ENCODE measurements at places on chromosomes 16 and 17.

- peak; percentile 12 for DNase-seq
Observed at GRCh38 chr17:33373273-33373672, 80.2 kb upstream of the ASIC2 start.

DNA sequence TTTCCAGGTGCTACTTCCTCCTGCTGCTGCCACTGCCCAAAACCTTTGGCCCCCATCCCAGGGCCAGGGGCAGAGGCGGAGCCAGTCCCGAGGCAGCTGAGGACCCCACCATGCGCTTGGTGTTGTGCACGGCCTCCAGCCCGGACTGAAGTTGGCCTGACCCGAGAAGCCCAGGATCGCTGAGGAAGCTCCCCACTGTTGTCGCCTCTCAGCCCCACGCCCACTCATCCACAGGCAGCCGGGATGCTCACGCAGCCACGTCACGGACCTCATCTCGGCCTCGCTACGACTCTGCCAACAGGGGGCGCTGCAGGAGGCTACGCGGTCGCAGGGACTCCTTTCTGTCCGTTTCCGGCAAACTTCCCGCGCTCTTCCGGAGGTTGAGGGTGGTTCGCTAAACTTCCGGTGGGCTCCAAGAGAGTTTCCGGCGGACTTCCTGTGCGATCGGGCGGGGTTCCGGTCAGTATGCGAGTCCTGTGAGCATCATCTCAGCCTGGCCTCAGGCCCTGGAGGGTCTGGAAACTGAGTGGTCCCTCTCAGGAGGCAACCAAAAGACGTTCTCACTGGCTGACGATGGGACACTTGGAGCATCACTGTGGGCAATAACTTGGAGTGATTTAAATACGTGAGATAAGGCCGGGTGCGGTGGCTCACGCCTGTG, 12.4 kb downstream of the ZG16B start:
- DNase-seq, result peak; percentile 74

DNA sequence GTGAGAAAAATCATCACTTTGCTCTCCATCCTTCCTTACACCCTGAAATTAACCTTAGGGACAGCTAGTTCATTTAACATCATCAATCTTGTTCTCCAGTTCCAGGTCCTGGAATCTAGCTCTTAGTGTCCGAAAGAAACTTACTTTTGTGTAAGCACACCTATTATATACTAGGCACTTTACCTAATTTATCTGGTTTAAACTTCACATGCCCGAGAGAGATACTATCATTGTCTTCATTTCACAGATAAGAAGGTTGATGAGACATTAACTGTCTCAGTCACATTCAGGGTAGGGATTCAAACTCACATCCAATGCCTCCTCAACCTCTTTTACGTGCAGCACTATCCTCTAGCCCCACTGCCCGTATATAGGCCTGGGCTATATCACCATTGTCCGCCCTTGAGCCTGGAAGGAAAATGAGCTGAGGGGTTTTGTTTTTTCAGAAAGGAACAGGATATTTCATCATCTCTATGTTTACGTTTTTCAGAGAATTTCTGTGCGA, 501 bp upstream of the AP2B1 start:
- no peak for DNase-seq

- no peak for DNase-seq
Observed at GRCh38 chr17:6085812-6086211, 15.6 kb downstream of the WSCD1 start.

GRCh38 chr16:77300256-77300655, 101.0 kb downstream of the SYCE1L start:
- DNase-seq, result no peak

DNA sequence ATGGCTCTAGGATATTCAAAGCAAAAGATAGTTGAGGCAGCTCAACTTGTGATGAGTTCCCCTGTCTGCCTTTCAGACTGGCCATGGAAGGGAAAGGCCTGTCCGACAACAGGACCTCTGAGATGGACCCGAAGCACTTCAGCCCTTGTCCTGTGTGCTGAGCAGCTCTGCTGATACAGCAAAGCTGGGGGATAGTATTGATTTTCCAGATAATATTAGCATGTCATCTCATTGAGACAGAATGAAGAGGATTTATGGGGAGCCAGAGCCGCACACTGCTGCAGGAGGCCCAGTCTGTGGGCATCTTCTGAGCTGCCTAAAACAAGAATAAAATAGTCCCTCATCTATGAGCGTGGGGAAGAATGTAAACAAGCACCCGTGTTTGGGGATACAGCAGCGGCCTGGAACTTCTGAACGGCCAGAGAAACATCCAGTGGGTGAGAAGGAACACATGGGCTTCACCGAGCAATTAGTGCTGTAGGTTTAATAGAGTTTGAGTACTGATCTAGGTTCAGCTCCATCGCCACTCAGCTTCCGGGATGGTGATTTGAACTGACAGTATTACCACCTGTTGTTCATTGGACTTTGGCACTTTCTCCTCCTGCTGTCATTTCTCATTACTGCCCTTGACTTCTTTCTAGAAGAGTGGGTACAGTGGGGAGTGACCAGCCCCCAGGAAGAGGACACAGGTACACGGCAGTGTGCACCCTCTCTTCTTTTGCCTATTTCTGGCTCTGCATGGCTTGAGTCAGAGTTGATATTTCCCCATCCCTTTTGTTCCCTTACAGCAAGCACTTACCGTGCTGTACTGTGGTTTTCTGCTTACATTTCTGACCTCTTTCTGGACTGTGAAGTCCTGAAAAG, 96.5 kb upstream of the TBX2 start:
- no peak for DNase-seq

DNA sequence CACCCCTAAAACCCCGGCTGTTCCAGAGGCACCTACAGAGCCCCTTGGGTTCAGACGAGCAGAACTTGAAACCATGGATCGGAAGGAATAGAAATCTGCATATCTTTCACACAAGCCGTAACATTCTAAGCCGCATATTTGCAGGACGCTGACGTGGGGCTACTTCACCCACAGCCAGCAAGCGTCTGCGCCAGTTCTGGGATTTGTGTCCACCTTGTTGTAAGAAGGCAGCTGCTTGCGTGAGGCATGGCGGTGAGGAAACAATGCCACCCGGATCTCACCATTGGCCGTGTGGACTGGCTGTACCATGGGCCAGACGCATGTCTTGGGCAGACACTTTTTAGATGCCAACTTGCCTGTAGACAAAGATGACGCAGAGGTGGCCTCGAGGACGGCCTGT, 34.5 kb downstream of the TNFRSF13B start:
- no peak for DNase-seq

DNA sequence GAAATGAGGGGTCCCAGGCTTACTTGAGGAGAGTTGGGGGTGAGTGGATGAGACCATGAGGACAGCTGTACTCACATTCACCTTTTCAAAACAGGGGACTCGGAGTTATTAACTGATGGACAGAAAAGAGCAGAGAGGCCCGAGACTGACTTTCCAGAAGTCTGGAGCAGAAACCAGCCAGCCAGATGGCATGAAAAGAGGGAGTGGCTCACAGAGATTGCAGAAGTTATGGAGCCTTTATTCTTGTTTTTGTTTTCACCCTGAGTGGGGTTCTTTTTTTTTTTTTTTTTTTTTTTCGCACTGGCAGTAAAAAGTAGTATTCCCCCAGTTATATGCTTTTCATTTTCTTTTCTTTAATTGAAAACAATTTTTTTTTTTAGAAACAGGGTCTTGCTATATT, 18.9 kb downstream of the TVP23A start:
- DNase-seq, result no peak

DNA sequence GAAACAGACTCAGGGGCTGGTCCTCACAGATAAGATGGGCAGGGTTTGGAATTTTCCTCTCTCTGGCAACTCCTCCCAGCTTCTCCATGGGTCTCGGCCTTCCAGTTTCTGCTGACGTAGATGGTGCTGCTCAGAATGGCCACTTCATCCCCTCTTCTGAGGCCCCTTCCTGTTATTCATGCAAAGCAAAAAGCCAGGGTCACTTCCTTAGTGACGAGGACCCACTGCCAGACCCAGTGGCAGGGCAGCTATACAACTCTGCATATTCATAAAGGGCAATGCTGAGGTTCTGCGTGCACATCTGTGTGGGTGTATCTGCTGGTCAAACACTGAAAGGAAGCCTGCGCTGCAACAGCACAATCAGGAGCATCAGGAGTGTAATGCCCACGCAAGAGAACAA, 108.8 kb downstream of the WSCD1 start:
- DNase-seq, result no peak

- DNase-seq, result no peak
Observed at GRCh38 chr16:86118467-86119307, 219.7 kb downstream of the IRF8 start.

DNA sequence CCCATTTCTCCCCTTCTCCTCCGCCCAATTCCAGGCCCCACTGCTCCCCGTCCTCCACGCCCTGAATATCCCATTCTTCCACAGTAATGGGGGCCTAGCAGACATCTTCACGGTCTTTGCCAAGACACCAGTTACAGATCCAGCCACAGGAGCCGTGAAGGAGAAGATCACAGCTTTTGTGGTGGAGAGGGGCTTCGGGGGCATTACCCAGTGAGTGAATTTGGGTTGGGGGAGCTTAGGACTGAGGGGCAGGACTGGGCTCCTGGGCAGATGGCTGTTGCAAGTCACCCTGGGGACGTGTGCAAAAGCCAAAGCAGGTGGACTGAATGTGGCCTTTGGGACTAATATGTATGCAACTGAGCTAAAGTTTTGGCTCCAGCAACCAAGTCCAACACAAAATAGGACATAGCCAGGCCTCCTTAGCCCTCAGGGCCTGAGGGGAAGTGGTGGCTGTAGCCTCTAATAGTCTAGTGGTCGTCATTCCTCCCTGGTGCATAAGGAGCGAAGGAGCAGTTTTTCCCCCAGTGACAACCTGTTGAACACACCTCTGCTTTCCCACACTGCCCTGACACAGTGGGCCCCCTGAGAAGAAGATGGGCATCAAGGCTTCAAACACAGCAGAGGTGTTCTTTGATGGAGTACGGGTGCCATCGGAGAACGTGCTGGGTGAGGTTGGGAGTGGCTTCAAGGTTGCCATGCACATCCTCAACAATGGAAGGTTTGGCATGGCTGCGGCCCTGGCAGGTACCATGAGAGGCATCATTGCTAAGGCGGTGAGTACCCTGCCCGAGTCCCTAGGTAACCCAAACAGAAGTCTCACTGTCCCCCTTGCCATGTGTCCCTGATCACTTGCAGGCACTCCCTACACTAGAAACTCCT, 2.6 kb downstream of the ACADVL start:
- DNase-seq, result no peak

DNA sequence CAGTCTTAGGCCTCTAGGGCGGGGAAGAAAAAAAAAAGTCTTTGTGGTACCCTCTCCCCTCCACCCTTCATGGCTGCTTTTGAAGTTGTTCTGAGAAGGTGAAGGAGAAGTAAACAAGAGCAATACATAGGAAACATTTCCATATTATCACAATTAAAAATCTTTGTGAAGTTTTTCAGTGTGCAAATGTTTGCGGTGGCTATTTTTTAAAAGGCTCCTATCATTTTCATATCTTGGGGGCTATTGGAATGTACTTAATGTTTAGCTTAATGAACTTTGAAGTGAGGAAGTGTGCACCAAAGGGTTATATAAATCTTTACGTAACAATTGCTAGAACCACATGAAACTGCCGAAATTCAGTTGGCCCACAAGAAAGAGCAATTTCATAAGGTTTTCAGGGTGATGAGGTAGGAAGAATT, 7.6 kb downstream of the NOL11 start:
- no peak for DNase-seq

GRCh38 chr17:10879190-10879836, 41.4 kb upstream of the PIRT start:
- DNase-seq, result peak; percentile 26

DNA sequence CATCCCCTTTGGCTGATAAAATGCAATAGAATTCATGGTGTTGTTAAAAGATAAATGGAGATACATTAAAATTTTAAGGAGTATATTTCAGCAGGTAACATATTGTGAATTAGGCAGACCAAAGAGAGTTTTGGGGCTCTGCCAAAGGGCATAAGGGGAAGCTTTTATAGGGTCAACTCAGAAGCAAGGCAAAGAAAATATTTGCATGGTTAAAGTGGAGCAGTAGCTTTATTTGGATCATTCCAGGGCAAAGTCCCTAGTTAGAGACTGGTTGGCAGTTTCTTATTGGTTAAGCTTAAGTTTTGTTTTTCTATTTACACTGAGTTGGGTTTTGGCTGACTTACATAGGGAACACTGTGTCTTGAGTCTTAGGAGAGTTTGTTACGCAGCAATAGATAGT, 75.1 kb upstream of the CA10 start:
- no peak for DNase-seq

DNA sequence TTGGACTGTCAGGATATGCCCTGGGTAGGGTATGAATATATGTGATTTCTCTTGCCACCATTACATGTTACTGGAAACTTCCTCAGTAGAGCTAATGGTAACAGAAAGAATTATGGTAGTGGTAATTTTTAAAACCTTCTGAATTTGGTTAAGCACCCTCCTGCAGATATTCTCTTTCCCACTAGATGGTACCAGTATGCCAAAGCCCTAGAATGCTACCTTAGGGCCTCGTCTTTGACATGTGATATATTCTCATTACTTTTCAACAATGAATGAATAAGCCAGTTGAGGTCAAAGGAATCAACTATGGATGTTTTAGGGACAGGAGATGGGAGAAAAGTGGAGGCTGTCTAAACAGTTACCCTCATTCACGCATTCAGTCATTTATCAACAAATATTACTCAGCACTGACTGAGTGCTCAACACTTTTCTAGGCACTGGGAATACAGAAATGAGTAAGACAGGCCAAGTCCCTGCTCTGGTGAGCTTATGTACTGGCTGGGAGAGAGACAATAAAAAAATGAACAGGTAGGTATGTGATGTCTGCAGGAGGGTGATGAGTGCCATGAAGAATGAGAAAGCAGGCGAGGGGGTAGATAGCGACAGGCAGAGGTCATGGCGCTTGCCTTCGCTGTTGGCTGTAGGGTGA, 14.7 kb downstream of the CDH13 start:
- DNase-seq, result no peak

DNA sequence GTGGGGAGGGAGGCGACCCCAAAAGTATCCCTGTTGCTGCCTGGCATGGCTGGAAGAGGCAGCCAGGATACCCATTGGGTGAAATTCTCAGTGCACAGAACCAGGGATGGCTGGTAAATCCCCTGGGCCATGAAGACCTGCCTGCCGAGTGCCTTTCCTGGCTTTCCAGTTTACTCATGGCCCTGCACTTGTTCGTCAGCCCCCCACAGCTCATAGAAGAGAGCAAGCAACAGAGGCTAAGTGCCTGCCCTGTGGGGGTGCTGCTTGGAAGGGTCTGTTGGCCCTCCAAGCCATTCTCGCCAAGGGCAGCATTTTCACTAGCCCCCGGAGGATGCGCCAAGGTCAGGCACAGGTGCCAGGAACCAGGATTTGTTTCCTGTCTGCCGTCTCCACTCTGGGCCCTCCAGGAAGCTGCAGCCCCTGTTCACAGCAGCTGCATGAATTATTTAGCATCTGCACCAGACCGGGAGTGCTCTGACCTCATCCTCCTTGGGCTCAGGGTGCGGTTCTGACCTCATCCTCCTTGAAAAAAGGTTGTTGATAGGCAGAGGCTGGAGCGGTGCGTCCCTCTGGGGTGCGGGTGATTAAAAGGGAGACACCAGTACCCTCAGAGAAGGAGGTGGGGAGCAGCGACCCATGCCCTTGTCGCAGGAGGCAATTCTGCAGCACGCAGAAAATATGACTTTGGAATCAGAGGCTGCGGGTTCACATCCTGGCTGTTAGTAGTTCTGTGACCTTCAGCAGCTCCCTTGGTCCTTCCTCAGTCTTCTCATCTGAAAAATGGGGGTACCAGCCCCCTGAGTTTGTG, 14.2 kb upstream of the CD300A start:
- no peak for DNase-seq

- no peak for DNase-seq
Observed at GRCh38 chr16:67529582-67530012, 968 bp downstream of the RIPOR1 start.

GRCh38 chr17:79811011-79811867, 14.4 kb upstream of the CBX8 start:
- no peak for DNase-seq
